ENCODE measurements at places on chromosomes 7 and 10. TPM values are rescaled to one million over a fixed set of nuclear protein-coding genes. Genes with fewer than 3 reads are reported as not detected.

- H3K4me3 ChIP-seq: no peak overlapping the region
- peaks cover 58% of the 10 kb centered on the region for H3K4me1 ChIP-seq
- DNase-seq: peak; percentile 37
- no peaks in the 10 kb centered on the region for H3K36me3 ChIP-seq
- no peaks in the 10 kb centered on the region for H3K27me3 ChIP-seq
- H3K27ac ChIP-seq: peak overlapping the region; percentile 92
Measured at GRCh38 chr7:92767437-92767836, 68.9 kb downstream of the CDK6 start.

GRCh38 chr10:3820255-3820654 is 35.2 kb upstream of the KLF6 start:
- no peak for DNase-seq
- no peak overlapping the region for H3K27ac ChIP-seq
- H3K4me1 ChIP-seq: no peaks in the 10 kb centered on the region
- H3K4me3 ChIP-seq: no peak overlapping the region

GRCh38 chr10:74728225-74728624 is 98.2 kb upstream of the KAT6B start:
- no peaks in the 10 kb centered on the region for H3K36me3 ChIP-seq
- H3K27me3 ChIP-seq: no peaks in the 10 kb centered on the region
- no peaks in the 10 kb centered on the region for H3K4me1 ChIP-seq
- peak overlapping the region; percentile 21 for H3K27ac ChIP-seq

GRCh38 chr7:4040109-4040928 is 641.8 kb upstream of the FOXK1 start:
- H3K4me3 ChIP-seq: no peak overlapping the region
- no peaks in the 10 kb centered on the region for H3K36me3 ChIP-seq
- H3K27me3 ChIP-seq: no peaks in the 10 kb centered on the region
- DNase-seq: no peak
- no peak overlapping the region for H3K27ac ChIP-seq

GRCh38 chr10:61063034-61063433 is 119.0 kb upstream of the RHOBTB1 start:
- H3K27ac ChIP-seq: no peak overlapping the region
- H3K4me1 ChIP-seq: no peaks in the 10 kb centered on the region
- H3K36me3 ChIP-seq: no peaks in the 10 kb centered on the region
- peak; percentile 37 for DNase-seq

- no peaks in the 10 kb centered on the region for H3K4me1 ChIP-seq
Measured at GRCh38 chr7:132368246-132368900, 207.9 kb downstream of the PLXNA4 start.

GRCh38 chr10:98460837-98461499 is 14.2 kb upstream of the HPS1 start:
- H3K27me3 ChIP-seq: no peaks in the 10 kb centered on the region
- no peaks in the 10 kb centered on the region for H3K36me3 ChIP-seq
- H3K4me3 ChIP-seq: no peak overlapping the region
- DNase-seq: peak; percentile 93
- peaks cover 20% of the 10 kb centered on the region for H3K4me1 ChIP-seq

GRCh38 chr10:36630267-36630666 is 495.1 kb upstream of the ANKRD30A start:
- H3K27ac ChIP-seq: peak overlapping the region; percentile 81
- no peak overlapping the region for H3K4me3 ChIP-seq
- no peaks in the 10 kb centered on the region for H3K27me3 ChIP-seq
- no peaks in the 10 kb centered on the region for H3K36me3 ChIP-seq
- H3K4me1 ChIP-seq: peaks cover 28% of the 10 kb centered on the region

GRCh38 chr10:121616291-121616690 is 18.0 kb upstream of the FGFR2 start:
- no peak overlapping the region for H3K27ac ChIP-seq
- H3K4me3 ChIP-seq: no peak overlapping the region
- no peaks in the 10 kb centered on the region for H3K27me3 ChIP-seq

DNA sequence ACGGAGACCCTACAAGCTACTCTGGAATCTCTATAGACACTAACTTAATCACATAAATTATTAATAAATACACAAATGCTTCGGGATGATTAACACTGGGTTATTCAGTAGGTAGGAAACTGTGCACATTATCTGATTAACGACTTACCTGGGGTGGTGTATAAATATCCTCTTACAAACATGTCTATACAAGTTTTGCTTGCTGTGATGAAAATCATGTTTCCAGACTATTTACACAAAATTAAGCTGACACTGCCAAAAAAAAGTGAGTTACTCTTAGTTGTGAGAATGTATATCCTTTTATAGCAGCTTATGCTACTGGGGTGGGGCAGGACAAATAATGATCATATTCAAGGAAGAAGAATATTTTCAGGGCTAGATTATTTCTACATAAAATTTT is 314.6 kb downstream of the C7orf25 start:
- H3K27ac ChIP-seq: no peak overlapping the region
- no peak overlapping the region for H3K4me3 ChIP-seq
- no peak for DNase-seq

- peak; percentile 66 for DNase-seq
- H3K4me3 ChIP-seq: no peak overlapping the region
- no peak overlapping the region for H3K27ac ChIP-seq
- peaks cover 9% of the 10 kb centered on the region for H3K4me1 ChIP-seq
- H3K36me3 ChIP-seq: no peaks in the 10 kb centered on the region
Measured at GRCh38 chr10:72952642-72953158, 1.9 kb downstream of the PLA2G12B start.

DNA sequence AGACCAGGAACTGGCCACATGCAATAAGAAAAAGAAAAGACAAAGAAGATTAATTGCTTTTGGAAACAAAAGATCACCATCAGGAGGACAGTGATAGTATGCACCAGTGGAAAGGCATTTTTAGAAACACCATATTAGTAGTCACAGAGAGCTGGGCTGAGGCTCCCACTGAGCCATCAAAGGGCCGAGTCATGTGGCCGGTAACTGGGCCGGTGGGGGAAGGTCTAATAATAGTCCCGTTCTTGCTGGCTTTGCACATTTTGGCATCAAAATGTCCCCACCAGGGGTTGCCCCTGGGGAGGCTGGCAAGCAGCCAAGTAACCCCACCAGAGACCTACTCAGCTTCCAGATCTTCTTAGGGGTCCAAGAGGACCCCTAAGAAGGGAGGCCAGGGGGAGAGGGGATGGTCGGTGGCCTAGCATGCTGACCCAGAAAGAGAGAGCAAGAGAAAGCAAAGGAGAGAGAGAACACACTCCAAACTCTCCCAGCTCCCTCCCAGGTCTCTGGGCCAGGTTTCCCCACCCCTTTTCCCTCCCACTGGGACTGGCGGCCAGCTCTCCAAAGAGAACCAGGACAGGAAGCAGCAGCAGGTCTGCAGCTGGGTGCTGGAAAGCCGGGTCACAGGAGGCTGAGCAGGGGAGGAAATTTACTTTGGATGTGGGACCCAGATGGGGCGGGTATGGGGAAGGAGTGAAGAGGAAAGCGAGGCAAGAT is 70.2 kb upstream of the FGFR2 start:
- no peak for DNase-seq
- peaks cover 8% of the 10 kb centered on the region for H3K27me3 ChIP-seq
- H3K36me3 ChIP-seq: no peaks in the 10 kb centered on the region
- H3K4me3 ChIP-seq: no peak overlapping the region

DNA sequence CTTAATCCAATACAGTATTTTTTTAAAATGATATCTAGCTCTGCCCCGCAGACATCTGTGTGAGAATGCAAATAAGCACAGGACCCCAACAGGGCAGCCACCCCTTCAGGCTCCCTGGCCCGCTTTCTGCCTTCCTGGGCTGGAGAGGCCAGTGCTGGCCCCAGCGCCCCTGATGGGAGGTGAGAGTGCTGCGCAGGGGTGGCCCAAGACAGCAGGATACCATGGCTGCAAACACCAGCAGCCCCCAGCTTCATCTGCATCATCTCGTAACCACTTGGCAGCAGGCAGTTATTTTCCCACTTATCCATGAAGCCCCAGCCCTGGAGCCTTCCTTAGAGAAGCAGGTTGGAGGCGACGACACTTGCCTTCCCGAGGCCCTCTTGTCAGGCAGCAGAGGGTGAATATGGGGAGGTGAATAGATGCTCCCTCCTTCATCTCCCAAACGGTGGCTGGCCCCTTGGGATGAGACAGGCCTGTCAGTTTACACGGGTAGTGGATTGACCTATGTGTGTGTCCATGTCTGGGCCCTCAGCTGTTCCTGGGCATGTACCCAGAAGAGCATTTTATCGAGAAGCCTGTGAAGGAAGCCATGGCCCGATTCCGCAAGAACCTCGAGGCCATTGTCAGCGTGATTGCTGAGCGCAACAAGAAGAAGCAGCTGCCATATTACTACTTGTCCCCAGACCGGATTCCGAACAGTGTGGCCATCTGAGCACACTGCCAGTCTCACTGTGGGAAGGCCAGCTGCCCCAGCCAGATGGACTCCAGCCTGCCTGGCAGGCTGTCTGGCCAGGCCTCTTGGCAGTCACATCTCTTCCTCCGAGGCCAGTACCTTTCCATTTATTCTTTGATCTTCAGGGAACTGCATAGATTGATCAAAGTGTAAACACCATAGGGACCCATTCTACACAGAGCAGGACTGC is 71.2 kb downstream of the ALOX5 start:
- H3K4me1 ChIP-seq: no peaks in the 10 kb centered on the region
- H3K27me3 ChIP-seq: no peaks in the 10 kb centered on the region
- H3K4me3 ChIP-seq: no peak overlapping the region
- H3K36me3 ChIP-seq: no peaks in the 10 kb centered on the region
- H3K27ac ChIP-seq: no peak overlapping the region

- H3K27me3 ChIP-seq: peaks cover 97% of the 10 kb centered on the region
- H3K27ac ChIP-seq: no peak overlapping the region
- no peaks in the 10 kb centered on the region for H3K36me3 ChIP-seq
- H3K4me1 ChIP-seq: no peaks in the 10 kb centered on the region
Measured at GRCh38 chr7:20790375-20790774, 3.7 kb upstream of the SP8 start.

DNA sequence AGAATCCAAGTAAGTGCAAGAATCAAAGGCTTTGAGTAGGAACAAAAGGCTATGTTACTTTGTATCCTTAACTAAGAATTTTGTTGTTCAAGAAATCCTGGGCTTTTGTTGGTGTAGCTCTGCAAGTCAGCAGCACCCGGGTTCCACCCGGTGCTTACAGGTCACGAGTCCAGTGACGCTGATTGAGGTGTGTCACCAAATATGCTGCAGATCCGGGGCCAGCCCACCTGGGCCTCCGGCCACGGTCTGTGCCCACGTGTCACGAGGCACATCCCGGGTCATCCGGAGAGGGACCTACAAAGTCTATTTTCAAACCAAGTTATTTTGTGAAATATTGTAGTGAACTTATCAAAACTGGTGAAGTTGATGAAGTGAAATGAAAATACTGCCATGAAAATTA is 103.1 kb downstream of the MGMT start:
- no peak overlapping the region for H3K27ac ChIP-seq
- H3K4me3 ChIP-seq: no peak overlapping the region
- no peaks in the 10 kb centered on the region for H3K4me1 ChIP-seq

DNA sequence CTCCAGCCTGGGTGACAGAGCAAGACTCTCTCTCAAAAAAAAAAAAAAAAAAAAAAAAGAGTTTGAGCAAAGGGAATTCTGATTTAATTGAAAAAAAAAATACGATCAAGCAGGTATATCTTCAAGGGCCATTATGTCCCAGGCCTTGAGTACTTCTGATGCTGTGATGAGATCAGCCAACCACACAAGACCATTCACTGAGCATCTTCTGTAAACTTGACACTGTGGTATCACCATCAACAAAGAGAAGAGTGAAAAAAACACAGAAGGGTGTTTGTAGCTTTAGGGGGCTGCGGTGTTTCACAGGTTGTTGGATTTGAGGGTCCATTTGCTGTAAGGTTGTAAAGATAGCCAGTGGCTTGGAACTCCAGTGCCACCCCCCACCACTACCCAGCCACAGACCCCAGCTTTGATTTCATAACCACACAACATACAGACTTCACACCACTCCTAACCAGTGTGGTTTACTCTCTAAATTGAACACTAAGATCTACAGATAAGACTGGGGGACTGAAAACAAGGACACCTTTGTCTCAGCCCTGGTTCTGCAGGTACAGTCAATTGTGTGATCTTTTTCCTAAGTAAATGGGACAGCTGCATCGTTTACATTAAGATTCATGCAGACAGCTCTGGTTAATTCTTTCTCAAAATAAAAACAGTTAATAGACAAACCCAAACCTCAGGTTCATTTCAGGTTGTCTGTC is 66.4 kb downstream of the CDC123 start:
- no peak overlapping the region for H3K4me3 ChIP-seq
- peak; percentile 4 for DNase-seq
- no peaks in the 10 kb centered on the region for H3K36me3 ChIP-seq

DNA sequence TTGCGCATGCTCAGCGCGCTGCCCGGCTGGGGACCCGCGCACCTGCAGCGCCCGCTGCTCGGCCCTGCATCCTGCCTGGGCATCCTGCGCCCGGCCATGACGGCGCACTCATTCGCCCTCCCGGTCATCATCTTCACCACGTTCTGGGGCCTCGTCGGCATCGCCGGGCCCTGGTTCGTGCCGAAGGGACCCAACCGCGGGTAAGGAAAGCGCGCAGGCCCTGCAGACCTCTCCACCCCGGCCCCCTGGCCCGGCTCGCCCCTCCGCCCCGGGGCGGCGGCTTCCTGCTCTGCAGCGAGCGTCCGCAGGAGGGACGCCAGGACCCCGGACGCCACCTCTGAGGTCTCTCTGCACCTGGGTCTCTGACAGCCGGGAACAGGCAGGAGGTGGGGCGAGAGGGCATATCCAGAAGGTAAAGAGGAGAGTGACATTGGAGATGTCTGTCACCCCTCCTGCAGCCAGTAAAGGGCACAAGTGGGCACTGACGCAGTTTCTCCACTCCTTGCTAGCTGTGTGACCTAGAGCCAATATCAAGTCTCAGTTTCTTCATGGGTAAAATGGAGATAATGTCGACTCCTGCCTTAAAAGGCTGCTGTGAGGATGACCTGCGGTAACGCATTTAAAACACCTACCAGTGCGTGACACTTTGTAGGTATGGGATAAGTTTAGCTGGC is 338 bp downstream of the ATP6V0E2 start:
- H3K4me3 ChIP-seq: peak overlapping the region; percentile 92
- no peaks in the 10 kb centered on the region for H3K36me3 ChIP-seq
- H3K27ac ChIP-seq: no peak overlapping the region
- DNase-seq: peak; percentile 4
- H3K27me3 ChIP-seq: no peaks in the 10 kb centered on the region

DNA sequence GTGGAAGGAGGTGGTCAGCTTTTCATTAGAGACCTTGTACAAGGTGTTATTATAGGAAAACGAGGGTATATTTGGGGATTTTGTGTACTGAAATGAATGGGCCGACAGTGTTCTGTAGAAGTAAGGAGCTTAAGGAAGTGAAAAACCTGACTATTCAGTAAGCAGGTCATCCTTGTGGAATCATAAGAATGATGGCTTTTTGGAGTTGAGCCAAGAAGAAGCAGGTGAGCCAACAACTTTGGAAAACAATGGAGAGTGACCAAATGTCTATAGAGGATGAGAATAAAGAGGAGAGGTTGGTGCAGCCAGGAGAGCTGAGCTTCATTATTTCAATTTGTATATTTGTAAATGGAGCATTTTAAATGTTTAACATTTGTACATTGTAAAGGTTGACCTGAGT is 595.7 kb downstream of the CCSER2 start:
- H3K36me3 ChIP-seq: no peaks in the 10 kb centered on the region
- H3K27me3 ChIP-seq: no peaks in the 10 kb centered on the region
- H3K4me1 ChIP-seq: no peaks in the 10 kb centered on the region
- H3K4me3 ChIP-seq: no peak overlapping the region
- no peak overlapping the region for H3K27ac ChIP-seq

- H3K4me1 ChIP-seq: peaks cover 17% of the 10 kb centered on the region
- H3K27me3 ChIP-seq: no peaks in the 10 kb centered on the region
- DNase-seq: no peak
- no peak overlapping the region for H3K4me3 ChIP-seq
Measured at GRCh38 chr10:98255146-98255877, 12.7 kb downstream of the LOXL4 start.

The AGMO gene
- total RNA-seq: not detected

The PNLIPRP1 gene
- total RNA-seq: not detected

The FKBP14 gene
- 9.0 TPM for total RNA-seq

The EDRF1 gene
- total RNA-seq: 16.0 TPM

The XPNPEP1 gene
- total RNA-seq: 77.3 TPM

The ZSWIM8 gene
- total RNA-seq: 152 TPM

Measured in PC-3 (cell line).